Activated CD4-positive, alpha-beta T cell treated with anti-CD3 and anti-CD28 coated beads for 36 hours (primary cell): ENCODE measurements at places on chromosomes 2 and 18.

DNA sequence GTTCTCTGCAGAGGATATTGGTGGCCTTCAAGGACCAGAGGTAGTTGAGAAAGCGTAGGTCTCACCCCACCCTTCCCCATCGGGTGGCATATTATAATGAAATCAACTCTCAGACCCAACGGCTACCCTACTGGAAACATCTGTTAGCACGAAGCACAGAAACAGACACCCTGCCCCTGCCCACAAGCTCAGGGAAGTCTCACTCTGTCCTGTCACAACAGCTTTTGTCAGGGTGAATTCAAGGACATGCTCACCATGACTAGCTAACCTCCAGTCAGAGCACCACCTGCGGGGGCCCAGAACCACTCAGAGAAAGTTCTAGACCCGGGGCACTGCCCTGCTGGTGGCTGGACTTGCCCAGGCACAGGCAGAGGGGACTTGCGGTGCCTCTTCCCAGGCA is 3.5 kb upstream of the B3GNT7 start:
- no peak for DNase-seq

DNA sequence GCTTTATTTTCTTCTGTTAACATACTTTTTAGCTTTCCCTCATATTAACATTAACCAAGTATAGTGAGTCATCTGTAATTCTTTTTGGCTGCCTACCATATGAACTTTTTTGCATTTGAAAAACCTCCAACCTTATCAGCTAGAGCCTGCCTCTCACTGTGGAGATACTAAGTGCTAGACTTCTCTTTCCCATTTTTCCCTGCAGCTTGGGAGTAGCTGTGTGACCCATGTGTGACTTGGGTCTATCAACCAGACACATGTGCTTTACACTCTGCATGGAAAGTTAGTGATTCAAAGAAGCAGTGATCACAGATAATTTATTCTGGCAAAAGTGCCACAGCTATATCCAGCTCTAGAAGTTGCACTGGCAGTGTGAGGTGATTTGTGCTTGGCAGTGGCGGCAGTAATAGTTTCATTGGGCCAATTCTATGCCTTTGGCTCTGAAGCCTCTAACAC is 36.3 kb downstream of the PREPL start:
- DNase-seq, result no peak

DNA sequence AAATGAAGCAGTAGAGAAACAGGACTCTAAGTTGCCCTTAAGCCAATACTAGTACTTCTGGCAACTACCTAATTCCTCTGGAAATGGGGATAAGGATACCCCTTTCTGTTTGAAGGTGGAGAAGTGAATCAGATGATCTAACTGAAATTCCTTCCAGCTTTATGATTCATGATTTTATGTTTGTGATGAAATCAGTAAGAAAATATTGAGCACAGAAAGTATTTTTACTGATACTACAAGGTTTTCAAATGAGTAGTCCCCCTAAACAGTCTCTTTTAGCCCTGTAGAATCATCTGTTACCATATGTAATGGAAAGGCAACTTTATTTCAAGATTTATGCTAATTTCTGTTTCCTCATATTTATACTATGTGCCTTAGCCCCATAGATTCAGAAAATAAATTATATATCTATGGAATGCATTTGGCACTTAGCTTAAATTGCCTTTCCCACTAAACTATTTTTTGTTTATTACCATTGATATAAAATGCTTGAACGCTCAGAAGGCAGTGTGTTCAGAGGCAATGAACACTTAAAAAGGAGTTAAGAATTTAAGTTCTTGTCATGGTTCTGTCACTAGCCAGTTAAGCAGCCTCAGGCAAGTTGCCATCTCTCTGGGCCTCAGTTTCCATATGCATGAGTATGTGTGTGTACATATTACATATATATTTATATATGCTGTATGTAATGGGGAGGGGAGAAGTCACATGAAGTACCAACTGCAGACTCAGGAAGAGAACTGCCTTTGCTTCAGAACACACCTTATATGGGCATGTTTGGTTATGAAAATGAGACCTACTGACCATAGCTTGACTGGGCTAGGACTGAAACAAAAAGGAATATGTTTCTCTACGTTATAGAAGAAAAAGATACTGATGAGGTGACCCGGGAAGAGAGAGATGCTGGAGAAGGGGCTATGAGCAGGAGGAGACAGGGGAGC is 97.7 kb downstream of the CDC42EP3 start:
- no peak for DNase-seq

DNA sequence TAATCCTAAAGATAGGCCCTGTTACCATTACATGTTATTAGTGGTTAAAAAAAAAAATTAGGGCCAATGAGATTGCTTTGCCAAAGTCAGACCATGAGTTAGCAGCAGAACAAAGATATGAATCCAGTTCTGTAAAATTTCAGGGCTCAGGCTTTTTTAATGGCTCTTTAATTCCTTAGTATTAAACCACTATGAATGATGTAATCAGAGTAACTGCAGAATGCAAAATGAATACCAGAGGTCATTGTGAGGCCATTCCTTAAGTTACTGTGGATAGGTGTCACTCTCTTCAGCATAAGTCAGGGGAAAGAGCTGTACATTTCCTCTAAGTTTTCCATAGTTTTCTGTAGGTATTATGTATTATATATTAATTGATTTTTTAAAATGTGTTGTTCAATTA is 42.2 kb upstream of the TBR1 start:
- no peak for DNase-seq

DNA sequence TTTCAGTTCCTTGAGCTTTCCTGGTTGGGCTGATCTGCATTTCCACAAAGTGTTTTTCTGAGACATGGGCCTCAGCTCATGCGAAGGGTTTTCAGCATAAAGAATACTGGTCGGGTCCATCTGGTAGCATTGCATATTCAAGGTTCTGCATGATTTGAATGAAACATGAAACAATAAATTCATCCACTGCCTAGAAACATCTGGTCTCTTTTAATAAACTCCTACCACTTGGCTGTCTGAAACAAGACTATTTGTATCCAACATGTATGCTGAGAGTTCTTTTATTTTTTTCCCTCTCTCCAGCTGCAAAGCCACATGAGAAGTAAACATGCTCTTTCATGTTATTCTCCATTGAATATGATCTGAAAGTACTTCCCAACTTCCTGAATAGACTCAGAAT is 314.9 kb upstream of the SOX11 start:
- no peak for DNase-seq

DNA sequence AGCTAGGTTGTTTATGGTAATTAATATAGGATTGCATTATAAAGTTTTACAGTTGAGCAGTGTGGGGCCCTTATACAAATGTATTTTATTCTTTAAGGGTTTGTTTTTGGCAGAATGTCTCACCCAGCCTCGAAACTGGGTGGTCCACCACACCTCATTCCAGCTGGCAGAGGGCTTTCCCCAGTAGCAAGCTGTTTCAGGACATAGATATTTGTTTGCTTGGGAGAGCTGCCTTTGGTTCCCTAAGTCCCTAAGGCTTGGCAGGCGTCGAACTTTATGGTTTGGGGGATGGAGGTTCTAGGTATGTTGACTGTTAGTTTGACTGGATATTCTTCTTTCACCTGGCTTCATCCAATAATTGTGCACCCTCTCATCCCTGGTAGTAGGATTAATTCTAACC is 205.9 kb downstream of the KCNS3 start:
- DNase-seq, result no peak
